G401 (cell line): ENCODE measurements at places on chromosomes 1 and 21.

GRCh38 chr1:159936273-159936904 lies 9.0 kb downstream of the IGSF9 start:
- peak; percentile 38 for DNase-seq

DNA sequence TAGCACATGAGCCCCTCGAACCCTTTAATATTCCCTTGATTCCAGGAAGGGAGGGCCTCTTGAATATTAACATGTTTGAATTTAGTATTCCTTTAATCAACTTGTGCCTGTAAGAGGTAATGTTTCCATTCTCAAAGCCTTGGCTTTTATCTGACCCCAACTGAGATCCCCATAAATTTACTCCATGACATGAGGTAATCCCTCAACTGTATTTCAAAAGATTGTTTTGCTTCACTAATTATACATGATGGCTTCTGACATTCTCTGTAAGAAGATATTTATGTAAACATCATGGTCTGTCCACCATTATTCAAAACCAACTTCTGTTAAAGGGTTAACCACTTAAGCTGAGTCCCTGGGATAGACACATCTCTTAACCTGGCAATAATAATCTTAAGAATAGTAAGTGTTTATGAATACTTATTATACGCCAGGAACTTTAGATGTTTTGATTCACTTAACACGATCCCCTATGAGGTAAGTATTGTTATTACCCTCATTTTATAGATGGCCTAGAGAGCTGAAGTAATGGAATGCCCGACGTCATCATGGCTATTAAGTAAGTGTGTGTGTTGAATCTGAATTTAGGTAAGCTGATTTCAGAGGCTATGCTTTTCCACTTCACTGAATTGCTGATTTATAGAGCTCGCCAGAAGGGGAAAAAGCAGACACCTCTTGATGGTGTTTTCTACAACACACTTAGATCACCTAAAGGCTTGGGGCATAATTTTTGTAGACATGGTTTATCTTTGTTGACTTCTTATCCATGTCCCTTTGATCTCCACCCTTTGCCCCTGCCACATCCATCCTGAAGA lies 11.1 kb downstream of the KRTAP19-1 start:
- no peak for DNase-seq

DNA sequence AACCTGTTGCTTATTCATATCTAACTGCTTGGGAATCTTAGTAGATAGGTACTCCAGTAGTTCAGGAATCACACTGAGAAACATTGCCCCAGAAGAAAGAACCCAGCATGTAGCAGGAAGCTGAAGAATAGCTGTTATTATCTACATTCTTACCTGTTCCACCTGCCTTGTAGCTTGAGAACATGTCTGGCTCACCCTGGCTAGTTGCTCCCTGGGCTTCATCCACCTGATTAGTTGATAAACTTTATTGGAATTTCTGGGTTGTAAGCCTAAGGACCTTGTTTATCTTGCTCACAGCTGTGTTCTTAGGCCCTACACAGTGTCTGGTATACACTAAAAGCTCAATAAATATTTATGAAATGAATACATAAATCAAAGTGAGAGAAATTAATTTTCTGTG lies 106.3 kb upstream of the DMRTA2 start:
- DNase-seq = no peak

GRCh38 chr1:199033661-199034060 lies 394.8 kb downstream of the PTPRC start:
- DNase-seq = no peak

GRCh38 chr1:50352428-50352827 lies 70.8 kb downstream of the DMRTA2 start:
- no peak for DNase-seq

GRCh38 chr1:121525355-121525754 lies 340.6 kb downstream of the SRGAP2C start:
- no peak for DNase-seq

DNA sequence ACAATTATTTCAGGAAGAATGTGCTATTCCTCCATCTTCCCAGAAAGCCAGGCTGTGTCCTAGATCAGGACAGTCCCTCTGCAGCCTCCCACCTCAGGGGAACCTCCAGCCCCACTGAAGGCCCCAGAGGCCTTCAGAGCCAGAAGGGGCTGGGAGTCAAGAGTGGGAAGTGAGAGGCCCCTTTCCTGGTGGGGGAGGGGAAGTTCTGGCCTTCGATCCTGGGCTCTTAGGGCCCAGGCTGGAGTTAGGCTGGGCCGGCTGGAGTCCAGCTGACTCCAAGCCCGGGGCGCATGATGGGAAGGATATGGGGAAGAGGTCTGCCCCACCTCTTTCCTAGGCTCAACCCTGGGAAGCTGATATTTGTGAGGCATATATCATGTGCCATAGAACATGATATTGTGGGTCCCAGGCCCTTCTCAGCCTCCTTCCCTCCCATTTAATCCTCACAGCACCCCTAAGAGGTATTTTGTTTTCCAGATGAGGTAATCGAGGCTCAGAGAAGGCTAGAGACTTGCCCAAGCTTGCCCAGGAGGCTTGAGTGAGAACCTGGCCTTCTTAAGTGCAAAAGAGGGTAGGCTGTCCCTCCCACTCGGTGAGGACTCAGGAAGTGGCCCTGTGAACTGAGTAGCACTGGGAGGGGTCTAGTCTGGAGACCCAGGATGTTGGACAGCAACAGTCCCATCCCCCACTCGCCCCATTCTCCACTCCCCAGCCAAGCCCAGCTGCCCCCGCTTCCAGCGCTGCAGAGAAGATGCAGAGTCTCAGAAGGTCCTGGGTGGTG lies 18.6 kb upstream of the HSPG2 start:
- no peak for DNase-seq

DNA sequence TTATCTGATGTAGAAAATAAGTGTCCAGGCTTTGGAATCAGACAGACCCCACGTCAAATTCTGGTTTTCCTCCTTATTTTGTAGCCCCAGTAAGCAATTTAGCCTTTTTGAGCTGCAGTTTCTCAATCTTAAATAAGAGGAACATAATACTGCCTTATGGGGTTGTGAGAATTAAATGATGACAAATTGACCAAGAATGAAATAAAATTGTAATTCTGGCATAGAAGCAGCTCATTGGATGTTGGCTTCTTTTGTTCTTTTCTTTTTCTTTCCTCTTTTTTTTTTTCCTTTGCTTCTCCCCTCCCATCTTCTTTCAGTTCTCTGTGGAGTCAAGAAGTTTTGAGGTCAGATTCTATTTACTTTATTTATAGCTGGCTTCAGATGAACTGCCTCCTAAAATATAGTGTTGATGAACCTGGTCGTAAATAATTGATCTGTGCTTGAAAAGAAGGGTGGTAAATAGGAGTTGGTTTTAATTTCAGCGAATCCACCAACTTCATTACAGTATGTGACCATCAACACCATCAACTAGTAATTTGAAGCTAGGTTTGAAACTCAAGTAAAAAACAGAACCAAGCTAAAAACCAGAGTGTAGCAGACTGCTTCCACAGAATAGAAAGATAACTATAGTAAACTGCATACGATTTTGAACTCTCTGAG lies 81.1 kb downstream of the CACHD1 start:
- DNase-seq = no peak

- DNase-seq = no peak
Measured at GRCh38 chr1:20875198-20875973, 88.3 kb upstream of the HP1BP3 start.

GRCh38 chr1:244011786-244012185 lies 39.3 kb upstream of the ZBTB18 start:
- DNase-seq = no peak

- DNase-seq = no peak
Measured at GRCh38 chr21:42172596-42173483, 46.1 kb upstream of the ABCG1 start.

GRCh38 chr1:16235944-16236510 lies 956 bp downstream of the CPLANE2 start:
- no peak for DNase-seq
